MV-4-11 (cell line): ENCODE measurements at places on chromosomes 11 and 22.

- no peak for DNase-seq
These were observed 125.3 kb downstream of the MORC2 start for GRCh38 chr22:30843245-30843644.

DNA sequence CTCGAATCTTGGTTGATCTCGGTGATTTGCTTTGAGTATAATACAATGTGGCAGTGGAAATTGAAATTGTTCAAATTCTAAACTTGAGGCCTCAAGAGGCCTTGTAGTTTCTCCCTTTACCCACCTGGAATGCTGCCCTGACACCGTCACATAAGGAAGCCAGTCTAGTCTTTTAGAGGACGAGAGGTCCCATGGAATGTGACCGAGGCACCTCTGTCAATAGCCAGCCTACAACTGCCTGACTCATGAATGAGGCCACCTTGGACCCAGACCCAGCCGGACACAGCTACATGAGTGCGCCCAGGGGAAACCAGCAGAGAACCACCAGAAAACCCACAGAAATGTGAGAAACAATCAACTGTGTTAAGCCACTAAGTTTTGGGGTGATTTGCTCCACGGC is 52.5 kb downstream of the RPL27A start:
- DNase-seq: no peak

- no peak for DNase-seq
These were observed at the start of gene POU2F3 for GRCh38 chr11:120239713-120240640. TSS of gene POU2F3 (plus strand) at chr11:120240140. CDS start at chr11:120240344, 204 bp downstream.

GRCh38 chr11:17439316-17439782 is 37.3 kb downstream of the ABCC8 start:
- no peak for DNase-seq

GRCh38 chr11:75840522-75840921 is 25.5 kb downstream of the UVRAG start:
- DNase-seq: no peak

DNA sequence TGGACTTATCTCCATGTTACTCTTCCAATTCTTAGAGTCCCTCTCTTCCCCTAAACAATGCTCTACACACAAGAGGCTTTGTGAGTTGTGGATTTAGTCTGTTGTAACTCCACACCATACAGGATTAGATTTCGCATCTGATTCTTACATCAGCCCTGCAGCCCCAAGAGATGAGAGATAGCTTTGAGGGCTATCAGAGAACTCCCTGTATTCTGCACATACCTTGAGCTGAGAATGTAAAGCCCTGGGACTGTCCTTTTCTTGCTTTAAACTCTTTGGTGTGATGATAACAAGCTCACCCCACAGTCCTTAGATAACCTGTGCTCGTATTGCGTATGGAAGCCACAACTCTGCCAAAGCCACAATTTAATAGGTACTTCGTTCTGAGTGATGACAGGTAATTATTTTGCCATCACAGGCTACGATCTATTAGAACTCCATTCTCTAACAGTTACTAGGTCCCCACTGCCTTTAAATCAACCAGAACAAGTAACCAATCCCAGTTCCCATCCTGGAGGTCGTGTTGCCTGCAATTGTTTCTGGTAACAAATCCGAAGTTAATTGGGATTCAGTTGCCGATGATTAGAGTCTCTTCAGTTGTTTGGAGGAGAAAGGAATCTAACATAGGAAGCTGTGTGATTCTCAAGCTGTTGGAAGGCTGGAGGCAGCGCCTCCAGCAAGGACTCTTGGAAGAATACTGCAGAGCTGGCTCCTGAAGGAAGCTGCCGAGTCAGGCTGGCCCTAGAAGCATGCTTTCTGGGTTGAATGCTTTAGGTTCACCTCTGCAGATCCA is 1.3 kb upstream of the PARVG start:
- peak; percentile 28 for DNase-seq

GRCh38 chr11:33875621-33876294 is 16.1 kb downstream of the LMO2 start:
- no peak for DNase-seq

GRCh38 chr11:117220999-117221774 is 10.7 kb downstream of the PCSK7 start:
- no peak for DNase-seq

DNA sequence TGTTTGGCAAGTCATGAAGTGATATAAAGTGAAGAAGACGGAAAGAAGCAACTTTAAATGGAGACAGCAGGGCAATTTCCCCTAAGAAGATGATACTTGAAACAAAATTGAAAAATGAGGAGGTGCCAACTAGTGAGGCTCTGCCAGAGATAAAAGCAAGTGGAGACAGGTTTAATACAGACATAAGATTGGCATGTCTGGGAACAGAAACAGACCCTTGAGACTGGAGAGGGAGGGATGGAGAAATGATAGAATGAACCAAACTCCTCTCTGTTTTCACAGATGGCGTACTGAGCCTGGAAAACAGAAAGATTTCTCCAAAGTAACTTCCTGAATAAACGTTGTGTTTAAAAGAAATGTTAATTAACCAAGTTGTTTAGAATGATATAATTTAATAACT is 354.5 kb upstream of the ANO5 start:
- no peak for DNase-seq

DNA sequence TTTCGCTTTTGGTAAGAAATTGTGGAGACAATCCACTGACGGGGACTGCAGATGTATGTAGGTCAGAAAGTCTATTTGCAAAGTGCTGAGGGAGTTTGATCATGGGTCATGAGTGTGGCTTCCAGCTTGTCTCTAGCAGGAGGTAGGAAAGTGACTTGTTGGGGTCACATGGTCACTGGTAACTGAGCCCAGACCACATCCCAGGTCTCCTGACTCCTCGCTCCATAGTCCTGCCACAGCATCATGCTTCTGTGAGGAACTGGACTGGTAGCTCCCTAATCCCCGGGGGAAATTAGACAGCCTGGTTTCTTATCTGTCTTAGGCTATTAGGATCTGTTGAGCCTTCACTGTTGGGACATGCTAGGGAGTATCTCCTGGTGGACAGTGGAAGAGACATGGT is 142.1 kb downstream of the MYO18B start:
- DNase-seq: no peak

DNA sequence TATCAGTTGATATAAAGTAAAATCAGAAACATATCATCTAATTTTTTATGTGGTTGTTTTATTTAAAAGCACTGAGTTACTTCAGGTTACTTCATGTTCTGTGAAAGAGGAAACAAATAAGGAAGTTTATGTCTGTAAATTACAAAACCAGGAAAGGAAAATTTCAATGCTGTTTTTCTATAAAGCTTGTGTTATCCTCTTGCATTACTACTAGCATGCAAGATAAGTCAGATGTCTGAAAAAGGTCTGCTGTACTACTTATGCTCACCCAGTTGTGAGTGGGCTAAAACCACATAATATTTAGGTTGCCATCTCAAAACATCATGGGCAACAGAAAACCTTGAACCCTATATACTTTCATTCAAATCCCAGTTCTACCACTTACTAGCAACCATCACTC is 121.5 kb downstream of the ATG16L2 start:
- DNase-seq: peak; percentile 27

GRCh38 chr11:67400251-67400941 is 1.3 kb downstream of the PPP1CA start:
- no peak for DNase-seq

GRCh38 chr11:67079065-67079705 is 22.5 kb downstream of the RHOD start:
- DNase-seq: no peak

GRCh38 chr22:22552630-22553029 is 6.4 kb downstream of the PRAME start:
- peak; percentile 27 for DNase-seq

- DNase-seq: peak; percentile 86
These were observed 34.2 kb upstream of the PLET1 start for GRCh38 chr11:112294688-112295340.

DNA sequence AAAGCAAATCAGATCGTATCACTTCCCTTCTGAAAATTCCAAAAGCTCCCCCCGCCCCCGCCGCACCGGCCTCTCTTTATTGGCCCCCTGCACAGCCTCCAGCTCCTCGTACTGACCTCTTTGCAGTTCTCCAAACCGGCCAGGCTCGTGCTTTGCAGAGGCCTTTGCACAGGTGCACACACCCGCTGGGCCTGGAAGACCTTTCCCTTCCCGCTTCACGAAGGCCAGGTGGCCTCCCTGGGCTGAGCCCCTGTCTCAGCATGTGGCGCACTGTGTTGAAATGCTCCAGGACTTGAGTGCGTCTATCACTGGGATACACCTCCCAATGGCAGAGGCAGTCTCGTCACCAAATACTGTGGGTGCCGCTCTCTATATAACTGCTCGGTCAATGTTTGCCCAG is 13.2 kb upstream of the ADA2 start:
- DNase-seq: no peak

- DNase-seq: peak; percentile 24
These were observed 5.8 kb downstream of the MAPK8IP2 start for GRCh38 chr22:50606165-50606945.

- no peak for DNase-seq
These were observed 41.5 kb downstream of the IL10RA start for GRCh38 chr11:118027694-118028093.

DNA sequence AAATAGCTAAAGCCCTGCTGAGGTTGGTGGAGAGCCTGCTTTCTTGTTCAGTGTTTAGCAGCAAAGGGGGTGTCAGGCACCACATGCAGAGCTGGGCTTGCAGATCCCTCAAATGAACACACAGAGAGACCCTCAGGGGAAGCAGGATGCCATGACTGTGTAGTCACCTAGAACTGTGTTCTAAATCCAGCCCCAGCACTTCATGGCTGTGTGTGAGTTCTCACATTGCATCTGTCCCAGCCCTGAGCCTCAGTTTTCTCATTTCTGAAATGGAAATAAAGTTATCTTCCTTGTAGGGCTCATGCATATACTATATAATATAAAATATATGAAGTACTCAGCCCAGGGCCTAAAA is 47.1 kb downstream of the CWC15 start:
- DNase-seq: no peak

DNA sequence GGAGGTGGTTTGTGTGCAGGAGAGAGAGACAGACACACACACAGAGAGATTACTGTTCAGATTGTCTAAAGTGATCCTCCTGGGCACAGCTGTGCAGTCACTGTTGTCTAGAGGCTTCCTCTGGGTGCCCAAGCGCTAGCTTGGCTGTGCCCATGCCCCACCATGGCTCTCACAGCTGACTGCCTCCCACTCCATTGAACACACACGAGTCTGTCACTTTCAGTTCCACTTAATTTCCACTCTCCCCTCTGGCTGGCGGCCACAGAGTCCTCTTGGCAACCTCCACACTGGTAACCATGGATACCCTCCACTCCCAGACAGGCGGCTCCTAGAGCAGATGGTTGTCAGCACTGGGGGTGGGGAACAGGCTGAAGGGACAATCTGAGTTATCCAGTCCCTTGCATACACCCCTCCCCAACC is 29.1 kb downstream of the MAP6 start:
- DNase-seq: peak; percentile 97

- no peak for DNase-seq
These were observed 10.5 kb downstream of the SLC43A3 start for GRCh38 chr11:57416436-57416835.

GRCh38 chr11:34238533-34238932 is 119.3 kb downstream of the ABTB2 start:
- no peak for DNase-seq

GRCh38 chr11:123525511-123525918 is 95.4 kb downstream of the GRAMD1B start:
- no peak for DNase-seq

GRCh38 chr11:7600205-7600775 is 73.0 kb downstream of the CYB5R2 start:
- DNase-seq: peak; percentile 89

DNA sequence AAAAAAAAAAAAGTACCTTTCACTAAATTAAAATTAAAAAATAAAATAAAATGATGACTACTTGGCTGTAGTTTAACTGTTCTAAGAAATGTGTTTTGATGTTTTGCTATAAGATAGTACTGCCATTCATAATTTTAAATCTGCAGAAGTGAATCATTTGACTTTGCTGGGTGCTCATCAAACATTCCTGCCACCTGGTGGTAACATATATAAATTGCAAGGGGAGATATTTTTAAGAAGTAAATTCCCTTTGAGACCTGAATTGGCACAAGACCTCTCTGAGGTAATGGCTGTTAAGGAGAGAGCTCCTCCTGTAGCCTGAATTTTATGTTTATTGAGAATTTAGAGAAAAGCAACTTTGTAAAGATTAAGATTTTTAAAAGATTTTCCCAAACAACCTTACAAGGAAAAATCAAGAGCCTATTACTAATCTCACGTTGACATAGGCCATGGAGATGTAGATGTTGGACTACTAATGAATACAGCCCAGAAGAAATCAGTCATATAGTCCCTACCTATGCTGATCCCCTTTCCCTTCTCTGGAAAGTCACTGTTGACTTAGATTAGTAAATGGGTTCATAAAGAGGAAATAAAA is 11.9 kb upstream of the NARS2 start:
- DNase-seq: peak; percentile 41

GRCh38 chr11:25702417-25702816 is 629.5 kb upstream of the ANO3 start:
- DNase-seq: no peak

DNA sequence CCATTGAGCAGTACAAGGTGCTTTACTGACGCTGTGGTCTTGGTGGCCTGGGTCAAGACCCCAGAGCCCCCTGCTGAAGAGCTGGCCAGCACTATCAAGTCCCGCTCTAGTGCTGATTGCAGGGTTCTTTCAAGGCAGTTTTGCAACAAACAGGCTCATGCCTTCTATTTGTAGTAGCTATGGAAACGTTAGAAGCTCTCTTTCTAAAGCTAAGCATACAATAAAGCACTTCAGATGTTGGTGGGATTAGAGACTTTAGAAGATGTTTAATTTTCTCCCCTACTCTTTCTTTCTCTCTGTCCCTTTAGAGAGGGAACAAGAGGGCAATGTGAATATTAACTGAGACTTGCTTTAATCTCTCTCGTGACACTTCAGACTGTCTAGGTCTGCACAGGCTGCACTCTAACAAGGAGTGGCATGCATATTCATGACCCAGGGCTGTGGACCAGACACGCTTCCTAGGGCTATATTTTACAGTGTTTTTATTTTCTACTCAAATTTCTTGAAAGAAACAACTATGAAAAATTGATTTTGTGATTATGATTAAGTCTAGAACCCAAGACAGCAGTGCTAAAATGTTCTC is 138.6 kb downstream of the WNT7B start:
- DNase-seq: no peak

- DNase-seq: no peak
These were observed 12.7 kb upstream of the MIEF1 start for GRCh38 chr22:39489094-39490068.

DNA sequence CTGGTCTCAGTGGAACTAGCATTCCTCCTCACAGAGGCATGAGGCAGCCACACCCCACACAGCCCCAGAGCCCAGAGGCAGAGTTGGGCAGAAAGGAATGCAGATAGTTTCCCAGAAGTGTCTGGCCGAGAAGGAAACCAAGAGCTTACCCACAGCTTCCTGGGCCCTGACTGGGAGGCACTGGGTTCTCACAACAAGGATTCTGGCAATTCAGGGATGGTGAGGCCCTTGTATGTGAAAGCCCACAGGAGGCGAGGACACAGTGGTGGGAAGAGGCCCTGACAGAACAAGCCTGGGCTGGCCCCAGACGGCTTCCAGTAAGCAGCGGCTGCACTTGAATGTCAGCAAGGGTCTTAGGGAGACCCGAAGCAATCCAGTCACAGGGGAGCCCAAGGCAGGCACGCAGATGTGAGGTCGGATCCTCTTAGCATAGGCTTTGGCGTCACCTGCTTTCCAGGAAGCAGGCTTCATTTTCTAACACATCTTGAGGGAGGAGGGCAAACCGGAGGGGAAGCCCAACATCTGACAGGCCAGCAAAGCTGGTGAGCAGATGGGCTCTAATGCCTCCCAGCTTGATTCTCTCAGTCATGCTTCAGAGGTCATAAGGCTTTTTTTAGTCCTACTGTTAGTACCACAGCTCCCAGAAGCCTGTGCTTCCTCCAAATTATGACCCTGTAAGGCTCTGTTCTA is 78.3 kb upstream of the AKIP1 start:
- DNase-seq: peak; percentile 73

- DNase-seq: no peak
These were observed 6.8 kb upstream of the SAA1 start for GRCh38 chr11:18259259-18259658.
